Peyer's patch (tissue), 4 donors: ENCODE measurements at places on chromosomes 2 and 18. TPM values are rescaled to one million over a fixed set of nuclear protein-coding genes. Genes with fewer than 3 reads are reported as not detected.

- H3K4me1 ChIP-seq: peaks cover 9% of the 10 kb centered on the region
- no peaks in the 10 kb centered on the region for H3K36me3 ChIP-seq
- H3K27ac ChIP-seq: no peak overlapping the region
- H3K27me3 ChIP-seq: no peaks in the 10 kb centered on the region
These were observed 7.8 kb upstream of the GAL3ST2 start for GRCh38 chr2:241768850-241769249.

The STPG4 gene
- 1.7 TPM for total RNA-seq

DNA sequence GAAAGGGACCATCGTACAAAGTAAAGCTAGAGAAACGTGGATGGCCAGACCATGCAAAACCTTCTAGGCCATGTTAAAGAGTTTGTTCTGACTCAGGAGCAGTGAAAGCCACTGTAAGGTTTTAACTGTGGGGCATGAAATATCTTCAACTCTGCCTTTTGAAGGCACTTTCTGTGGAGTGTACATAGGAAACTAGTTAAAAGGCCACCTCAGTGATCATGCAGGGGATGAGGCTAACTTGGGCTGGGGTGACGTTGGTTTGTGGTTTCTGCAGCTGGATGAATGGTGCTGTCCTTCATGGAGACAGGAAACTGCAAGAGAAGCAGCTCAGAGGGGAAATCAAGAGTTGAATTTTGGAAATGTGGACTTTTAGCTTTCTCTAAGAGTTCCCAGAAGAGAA, 190.7 kb downstream of the CDCA7 start:
- DNase-seq: no peak
- H3K27me3 ChIP-seq: no peaks in the 10 kb centered on the region
- no peaks in the 10 kb centered on the region for H3K36me3 ChIP-seq
- no peak overlapping the region for H3K27ac ChIP-seq
- H3K4me1 ChIP-seq: no peaks in the 10 kb centered on the region

The ALPP gene
- not detected for total RNA-seq

GRCh38 chr2:144904612-144905011, 384.7 kb upstream of the ZEB2 start:
- no peaks in the 10 kb centered on the region for H3K4me1 ChIP-seq
- H3K27me3 ChIP-seq: no peaks in the 10 kb centered on the region
- no peak overlapping the region for H3K4me3 ChIP-seq
- H3K27ac ChIP-seq: no peak overlapping the region
- H3K36me3 ChIP-seq: no peaks in the 10 kb centered on the region

The BABAM2 gene
- 50.1 TPM for total RNA-seq

The MAPRE2 gene
- total RNA-seq: 25.7 TPM

The MC2R gene
- not detected for total RNA-seq
